ENCODE measurements at places on chromosomes 3 and 15.

GRCh38 chr15:65619626-65620290 lies 2.0 kb upstream of the SLC24A1 start:
- no peak for DNase-seq

- no peak for DNase-seq
Observed at GRCh38 chr15:78831229-78832207, 20.3 kb upstream of the ADAMTS7 start.

DNA sequence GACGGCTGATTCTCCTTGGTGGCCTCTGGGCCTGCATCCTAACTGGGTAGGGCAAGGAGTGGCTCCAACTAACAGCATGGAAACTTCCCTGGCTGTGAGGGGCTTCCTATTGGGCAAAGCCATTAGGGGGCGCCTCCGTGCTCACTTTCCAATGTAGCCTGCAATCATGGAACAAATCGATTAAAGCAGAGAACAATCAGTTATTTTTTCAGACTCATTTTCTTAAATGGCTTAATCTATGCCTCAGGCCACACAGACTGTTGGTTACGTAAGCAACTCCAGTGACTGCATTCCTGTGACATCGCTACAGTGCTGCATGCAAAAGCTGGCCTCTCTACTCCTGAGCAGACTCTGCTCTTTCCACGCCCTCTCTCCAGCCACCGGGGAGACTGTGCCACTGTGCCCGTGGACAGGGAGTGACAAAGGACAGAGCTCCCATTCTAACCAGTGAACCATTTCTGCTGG lies 278.9 kb downstream of the KLF13 start:
- DNase-seq, result no peak

- no peak for DNase-seq
Observed at GRCh38 chr3:72461787-72462186, 386.5 kb downstream of the SHQ1 start.

DNA sequence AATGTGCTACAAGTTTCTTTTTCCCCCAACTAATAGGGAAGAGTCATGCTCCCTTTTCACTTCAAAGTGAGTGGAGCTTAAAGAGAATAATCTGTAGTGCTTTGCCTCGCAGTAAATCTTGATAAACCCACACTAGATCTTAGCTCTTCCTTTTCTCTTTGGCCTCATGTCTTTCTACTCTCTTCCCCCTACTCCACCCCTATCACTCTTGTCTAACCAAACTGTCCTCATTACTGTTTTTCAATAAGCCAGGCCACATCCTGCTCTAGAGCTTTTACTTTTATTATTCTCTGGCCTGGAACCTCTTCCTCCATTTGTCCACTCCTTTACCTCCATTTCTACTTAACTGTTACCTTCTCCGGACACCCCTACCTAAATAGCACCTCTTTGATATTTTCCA lies 291.0 kb upstream of the SATB1 start:
- DNase-seq, result no peak

DNA sequence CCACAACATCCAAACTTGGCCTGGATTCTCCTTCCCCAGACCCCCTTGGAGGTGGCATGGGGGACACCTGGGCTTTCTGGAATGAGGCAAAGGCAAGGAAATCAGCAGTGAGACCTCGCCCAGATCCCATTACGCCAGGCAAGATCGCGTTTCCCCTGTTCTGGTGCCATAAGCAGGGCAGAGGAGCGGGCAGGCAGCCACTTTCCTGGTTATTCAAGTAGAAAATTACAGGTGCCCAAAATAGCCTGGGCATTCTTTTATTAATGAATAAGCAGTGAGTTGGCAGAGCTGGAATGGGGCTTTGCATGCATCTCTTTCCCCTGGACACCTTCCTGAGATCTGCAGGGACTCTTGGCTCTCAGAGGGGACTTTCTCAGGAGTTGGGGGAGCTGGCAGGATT lies 31.5 kb upstream of the FAM107A start:
- DNase-seq, result no peak

DNA sequence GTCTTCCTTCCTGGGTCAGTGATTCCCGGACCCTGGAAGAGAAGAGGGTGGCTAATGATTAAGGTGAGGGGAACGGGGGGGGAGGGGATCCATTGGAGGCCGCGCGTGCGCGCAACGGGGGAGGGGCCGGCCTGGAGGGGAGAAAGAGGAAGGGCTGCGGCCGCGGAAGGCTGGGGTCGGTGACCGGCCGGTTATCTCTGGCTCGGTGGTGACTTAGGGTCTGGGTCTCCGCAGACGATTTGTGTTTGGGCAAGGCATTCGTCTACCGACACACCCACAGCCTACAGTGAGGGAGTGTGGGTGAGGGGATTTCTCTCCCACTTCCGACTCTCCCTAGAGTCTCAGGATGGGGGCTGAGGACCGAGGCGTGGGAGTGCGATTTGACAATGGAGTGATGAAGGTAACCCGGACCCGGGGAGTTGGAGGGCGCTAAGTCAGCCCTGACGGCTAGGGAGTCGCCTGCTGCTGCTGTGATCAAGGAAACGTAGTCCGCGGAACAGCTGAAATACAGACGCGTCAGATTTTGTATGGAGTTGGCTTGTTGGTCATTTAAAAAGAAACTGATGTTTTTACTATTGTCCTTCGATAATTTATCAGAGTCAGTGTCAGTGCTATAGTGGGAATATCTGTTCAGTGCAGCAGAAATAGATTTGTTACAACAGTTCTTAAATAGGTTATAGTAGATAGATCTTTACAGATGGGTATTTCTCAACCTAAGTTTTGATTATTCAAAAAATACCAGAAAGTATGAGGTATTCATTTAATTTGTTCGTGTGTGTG lies 733 bp downstream of the RNF111 start:
- DNase-seq, result peak; percentile 60

DNA sequence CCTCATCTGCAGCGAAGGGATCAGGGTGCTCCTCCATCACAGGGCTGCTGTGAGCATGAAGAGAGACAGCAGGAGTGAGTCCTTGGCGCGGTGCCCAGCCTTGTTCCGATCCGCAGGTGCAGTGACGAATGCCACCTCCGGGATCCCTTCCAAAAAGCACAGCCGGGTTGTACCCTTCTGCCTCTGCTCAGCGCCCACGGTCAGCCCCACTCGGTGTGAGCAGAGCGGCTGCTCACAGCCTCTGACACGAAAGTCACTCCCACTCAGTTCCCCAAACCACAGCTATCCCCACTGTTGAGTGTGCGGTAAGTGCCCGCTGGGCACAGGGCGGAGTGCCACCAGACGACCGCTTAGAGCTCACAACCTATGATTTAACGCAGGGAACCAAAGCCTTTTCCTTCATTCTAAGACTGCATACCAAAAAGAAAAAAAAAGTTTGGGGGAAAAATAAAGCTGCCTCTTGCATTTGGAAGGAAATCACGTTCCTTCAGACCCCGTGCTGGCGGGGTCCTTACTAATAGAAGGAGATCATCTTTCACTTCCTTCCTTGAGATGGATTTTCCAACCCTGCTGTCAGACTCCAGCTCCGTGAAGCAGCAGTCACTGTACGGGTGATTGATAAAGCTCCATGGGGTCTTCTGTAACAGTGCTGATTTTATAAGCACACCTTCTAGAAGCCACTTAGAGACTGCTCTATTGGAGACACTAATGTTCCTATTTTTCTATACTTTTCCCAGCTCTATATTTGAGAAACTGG lies 34.7 kb upstream of the TUBGCP5 start:
- no peak for DNase-seq

DNA sequence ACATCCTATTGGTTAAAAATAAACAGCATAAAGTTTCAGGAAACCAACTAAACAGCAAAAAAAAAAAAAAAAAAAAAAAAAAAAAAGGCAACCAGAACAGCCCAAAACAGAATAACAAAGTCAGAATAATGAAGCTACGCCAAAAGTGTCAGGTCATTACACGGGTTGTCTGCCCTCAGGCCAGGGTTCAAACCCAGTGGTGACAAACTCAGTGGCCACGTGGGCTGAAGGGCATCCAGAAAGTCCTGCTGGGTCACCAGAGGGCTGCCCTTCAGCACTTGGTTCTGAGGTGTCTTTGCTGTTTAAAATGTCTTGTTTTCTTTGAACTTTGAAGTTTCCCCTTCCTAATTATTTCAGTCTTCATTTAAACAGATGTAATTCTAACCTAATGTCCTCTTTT lies 61.3 kb downstream of the CGNL1 start:
- no peak for DNase-seq

- DNase-seq, result no peak
Observed at GRCh38 chr15:34810443-34811129, 15.2 kb upstream of the ACTC1 start.

DNA sequence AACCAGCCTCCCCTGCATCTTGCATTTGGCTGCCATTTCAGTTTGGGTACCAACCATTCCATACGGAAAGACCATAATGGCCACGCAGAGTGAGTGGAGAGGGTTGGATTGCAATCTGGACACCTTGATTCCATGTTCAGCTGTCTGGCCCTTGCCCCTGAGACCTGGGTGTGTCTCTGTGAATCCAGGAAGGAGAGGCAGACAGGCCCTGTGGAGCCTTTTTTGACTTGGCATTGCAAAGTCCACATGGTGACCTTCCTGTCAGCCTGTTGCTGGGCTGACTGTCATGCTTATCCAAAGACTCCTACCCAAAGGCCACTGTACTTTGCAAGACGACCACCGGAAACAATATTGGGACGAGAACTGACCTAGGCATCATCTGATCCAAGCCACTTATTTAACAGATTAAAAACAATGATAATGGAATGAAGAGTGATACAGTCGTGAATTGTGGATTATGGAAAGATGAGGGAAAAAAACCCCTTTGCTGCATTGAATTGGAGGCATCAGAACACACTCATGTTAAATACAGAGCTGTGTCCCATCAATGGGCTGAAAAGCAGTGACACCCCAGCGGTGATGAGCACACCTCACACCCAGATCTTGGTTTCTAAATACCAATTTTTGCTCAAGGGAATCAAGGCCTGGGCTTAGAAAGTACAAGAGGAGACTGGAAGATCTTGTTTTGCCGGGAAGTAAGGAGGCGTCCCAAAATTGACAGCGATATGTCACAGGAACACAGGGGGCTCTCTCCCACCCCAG lies 86.0 kb downstream of the LRRK1 start:
- DNase-seq, result no peak

DNA sequence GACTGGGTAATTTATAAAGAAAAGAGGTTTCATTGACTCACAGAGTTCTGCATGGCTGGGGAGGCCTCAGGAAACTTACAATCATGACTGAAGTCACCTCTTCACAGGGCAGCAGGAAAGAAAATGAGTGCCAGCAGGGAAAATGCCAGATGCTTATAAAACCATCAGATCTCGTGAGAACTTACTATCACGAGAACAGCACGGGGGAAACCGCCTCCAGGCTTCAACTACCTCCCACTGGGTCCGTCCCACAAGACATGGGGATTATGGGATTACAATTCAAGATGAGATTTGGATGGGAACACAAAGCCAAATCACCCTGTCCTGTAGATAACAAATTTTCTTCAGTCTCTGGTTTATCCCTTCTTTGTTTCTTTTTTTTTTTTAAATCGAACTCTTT lies 31.0 kb upstream of the AVEN start:
- no peak for DNase-seq

DNA sequence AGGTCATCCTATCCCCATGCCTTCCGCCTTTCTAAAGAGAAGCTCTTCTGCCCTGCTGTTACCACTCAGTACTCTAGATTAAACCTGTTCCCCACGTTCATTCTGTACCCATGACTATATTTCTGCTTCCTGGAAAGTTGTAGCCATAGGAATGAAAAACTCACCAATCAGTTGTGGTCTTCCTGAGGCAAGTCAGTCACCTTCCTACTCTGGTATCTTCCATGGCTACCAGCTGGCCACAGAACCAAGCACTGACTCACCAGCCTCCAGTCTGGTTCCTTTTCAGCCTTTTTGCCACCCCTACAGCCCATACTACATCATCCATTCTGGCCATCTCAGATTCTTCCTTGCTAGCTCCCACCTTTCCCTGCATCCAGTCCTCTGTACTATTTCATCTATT lies 46.4 kb downstream of the TMEM44 start:
- DNase-seq, result no peak

DNA sequence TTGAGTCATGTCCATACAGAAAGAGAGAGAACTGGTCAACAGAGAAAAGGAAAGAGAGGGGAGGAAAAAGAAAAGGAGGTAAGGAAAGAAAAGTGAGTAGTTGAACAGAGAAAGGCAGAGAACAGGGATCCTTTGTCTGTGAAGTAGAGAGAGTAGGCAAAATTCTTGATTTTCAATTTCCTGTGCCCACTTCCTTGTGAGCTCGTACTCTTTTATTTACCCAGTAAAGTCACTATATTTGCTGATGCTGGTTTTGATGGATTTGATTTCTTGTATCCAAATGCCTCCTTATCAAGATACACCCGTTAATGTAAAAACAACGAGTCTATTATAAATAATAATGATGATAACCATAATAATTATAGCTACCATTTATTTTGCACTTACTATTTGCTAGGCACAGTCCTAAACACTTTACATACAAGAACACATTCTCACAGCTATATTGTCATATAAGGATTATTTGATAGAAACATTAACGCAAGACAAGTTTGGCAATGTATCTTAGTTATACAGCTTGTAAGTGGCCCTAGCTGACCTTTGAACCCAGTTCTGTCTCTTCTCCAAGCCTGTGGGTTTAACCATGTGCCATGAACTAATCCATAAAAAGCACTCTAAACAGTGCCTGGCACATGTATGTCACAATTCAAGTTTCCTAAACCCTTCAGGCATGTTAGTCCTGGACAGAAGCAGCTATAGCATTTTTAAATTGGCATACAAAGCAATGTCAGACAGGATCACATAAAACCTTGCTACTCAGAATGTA lies 6.7 kb upstream of the P2RY1 start:
- DNase-seq, result no peak

GRCh38 chr3:51311055-51311454 lies 74.0 kb upstream of the MANF start:
- DNase-seq, result no peak

GRCh38 chr3:141998669-141999290 lies 122.3 kb downstream of the ATP1B3 start:
- no peak for DNase-seq

GRCh38 chr3:136291302-136291701 lies 41.2 kb downstream of the PCCB start:
- no peak for DNase-seq

- no peak for DNase-seq
Observed at GRCh38 chr15:33211176-33211808, 16.8 kb upstream of the FMN1 start.

- no peak for DNase-seq
Observed at GRCh38 chr15:72919936-72920465, 132.3 kb upstream of the NEO1 start.

GRCh38 chr3:16452261-16452660 lies 61.2 kb downstream of the RFTN1 start:
- no peak for DNase-seq

- no peak for DNase-seq
Observed at GRCh38 chr3:196181127-196181546, 30.1 kb downstream of the ZDHHC19 start.

- no peak for DNase-seq
Observed at GRCh38 chr15:25087137-25087536, 132.3 kb downstream of the SNRPN start.

DNA sequence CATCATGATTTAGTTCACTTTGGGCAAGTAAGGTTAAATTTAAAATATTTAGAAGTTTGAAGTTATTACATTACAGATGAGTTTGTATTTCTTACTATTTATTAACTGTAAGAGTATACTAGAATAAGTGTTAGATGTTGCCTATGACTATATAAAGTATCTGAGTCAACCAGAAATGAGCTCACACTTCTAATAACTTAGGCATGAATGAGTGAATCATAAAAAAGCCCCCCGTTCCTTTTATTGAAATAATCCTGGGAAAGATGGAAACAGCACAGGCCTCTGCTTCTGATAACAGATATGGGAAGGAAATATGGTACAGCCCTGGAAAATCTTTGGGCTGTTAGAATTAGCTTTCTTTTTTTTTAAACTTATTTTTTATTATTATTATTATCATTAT lies 66.6 kb upstream of the TGFBR2 start:
- DNase-seq, result no peak

- no peak for DNase-seq
Observed at GRCh38 chr3:52086976-52087663, 30.7 kb upstream of the DUSP7 start.
